ENCODE measurements at places on chromosomes 12 and 14. TPM values are rescaled to one million over a fixed set of nuclear protein-coding genes. Genes with fewer than 3 reads are reported as not detected.
A peak's percentile ranks its signal among the peaks of the same experiment; 100 is the strongest.

The SYNDIG1L gene
- not detected for total RNA-seq

DNA sequence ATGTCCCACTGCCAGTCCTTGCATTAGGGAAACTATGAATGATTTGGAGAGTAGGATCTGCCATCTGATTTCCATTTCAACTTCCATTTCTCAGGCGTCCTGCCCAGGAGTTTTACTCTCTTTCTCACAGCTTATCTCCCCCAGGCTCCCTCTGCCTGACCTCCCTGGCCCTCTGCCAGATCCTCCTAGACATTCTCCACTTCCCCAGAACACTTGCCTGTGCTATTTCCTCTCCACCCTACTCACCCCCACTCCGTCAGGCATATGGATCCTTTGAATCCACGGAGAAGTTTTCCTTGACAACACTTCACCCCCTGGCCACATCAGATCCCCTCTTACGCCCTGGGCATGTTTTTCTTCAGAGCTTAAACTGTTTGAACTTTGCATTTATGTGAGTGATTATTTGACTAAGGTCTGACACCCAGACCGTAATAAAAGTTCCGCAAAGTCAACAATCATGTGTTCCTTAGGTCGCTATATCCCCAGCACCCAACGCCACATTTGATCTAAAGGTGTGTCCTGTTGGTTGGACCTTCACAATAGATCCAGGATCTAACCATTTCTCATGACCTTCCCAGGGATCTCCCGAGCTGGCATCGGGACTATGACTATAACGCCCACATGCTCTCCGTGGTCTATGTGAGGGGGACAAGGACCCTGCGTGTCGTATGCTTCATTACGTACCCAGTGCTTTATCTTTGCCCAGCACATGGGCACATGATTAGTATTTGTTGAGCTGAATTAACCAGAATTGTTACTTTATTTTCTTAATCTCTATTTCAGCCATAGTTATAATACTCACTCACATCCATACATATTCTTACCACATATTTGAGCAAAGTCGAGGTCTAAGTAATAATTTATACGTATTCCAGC, 255.8 kb upstream of the FOXN3 start:
- DNase-seq = no peak

DNA sequence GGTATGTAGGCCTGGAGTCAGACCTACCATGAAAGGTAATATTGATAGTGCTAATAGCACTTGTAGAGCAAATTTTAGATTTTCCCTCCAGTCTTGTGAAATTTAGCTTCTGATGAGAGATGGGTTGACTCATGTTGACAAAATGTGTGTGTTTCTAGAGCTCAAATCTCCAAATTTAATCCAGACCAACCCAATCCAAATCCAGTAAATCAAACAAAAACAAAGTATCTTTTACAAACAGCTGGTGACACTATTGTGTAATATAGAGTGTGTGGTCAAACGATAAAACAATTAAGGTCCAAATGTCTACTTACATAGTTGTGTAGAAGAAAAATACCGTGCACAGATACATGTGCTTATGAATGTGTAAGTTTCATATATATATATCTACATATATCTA, 63.4 kb upstream of the KITLG start:
- peak; percentile 28 for DNase-seq

GRCh38 chr12:31362759-31363415, 36.9 kb upstream of the SINHCAF start:
- DNase-seq = no peak

DNA sequence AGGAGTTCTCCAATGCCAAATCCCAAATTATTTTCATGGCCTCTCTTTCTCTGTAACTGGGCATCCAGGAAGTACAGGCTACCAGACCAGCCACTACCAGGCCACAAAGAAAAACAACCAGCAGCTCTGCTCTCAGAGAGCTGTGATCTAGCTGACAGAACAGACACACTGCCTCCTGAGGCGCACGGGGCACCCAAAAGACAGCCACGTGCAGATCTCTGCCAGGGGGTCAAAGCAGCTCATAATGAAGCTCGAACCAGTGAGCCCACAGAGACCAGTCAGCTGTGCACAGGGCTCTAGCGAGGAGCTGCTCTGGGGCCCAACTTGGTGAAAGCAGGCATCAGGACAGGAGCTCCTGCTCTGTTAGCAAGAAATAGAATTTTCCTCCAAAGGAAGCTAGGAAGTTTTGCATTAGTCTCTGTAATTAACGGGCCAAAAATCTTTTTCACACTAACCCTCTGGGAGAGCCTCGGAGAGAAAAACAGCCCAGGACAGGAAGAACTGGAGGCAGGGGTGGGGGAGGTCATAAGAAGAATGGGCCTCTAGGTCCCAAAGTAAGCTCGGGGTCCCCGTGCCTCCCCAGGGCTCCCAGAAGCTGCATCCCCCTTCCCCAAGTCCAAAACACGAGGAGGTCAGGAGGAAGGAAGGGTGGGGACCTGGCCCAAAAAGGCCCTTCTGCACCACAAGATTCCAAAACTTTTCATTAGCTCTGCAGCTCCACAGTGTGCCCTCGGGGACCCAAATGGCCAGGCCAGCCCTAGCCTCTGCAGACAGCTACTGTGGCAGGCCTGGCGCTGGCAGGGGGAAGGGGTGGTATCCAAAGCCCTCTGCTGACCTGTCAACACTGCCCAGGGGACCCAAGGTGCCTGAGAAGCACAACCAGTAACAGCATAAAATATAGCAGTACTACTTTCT, 30.2 kb downstream of the ACTN1 start:
- DNase-seq = no peak

- DNase-seq = no peak
These were observed 332.5 kb downstream of the NPAS3 start for GRCh38 chr14:33271216-33271615.

The HEATR5A gene
- 46.4 TPM for total RNA-seq
